ENCODE measurements at places on chromosomes 1 and 21.
A peak's percentile ranks its signal among the peaks of the same experiment; 100 is the strongest.

DNA sequence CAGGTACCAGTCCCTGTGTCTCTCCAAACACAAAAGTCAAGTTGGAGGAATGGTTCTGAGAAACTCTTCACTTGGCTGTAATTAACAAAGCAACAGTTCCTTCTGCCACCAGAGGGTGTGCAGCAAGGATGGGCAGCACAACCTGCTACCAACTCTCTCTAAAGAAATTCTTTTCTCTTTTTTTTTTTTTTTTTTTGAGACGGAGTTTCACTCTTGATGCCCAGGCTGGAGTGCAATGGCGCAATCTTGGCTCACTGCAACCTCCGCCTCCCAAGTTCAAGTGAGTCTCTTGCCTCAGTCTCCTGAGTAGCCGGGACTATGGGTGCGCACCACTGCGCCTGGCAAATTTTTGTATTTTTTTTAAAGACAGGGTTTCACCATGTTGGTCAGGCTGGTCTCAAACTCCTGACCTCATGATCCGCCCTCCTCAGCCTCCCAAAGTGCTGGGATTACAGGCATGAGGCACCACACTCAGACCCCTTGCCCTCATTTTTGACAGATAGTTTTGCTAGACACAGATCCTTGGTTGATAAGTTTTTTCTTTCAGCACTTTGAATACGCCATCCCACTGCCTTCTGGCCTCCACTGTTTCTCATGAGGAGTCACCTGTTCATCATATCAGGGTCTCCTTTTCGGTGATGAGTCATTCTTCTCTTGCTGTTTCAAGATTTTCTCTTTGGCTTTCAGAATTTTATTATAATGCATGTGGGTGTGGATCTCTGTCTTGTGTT is 12.1 kb upstream of the DEGS1 start:
- no peak for DNase-seq

DNA sequence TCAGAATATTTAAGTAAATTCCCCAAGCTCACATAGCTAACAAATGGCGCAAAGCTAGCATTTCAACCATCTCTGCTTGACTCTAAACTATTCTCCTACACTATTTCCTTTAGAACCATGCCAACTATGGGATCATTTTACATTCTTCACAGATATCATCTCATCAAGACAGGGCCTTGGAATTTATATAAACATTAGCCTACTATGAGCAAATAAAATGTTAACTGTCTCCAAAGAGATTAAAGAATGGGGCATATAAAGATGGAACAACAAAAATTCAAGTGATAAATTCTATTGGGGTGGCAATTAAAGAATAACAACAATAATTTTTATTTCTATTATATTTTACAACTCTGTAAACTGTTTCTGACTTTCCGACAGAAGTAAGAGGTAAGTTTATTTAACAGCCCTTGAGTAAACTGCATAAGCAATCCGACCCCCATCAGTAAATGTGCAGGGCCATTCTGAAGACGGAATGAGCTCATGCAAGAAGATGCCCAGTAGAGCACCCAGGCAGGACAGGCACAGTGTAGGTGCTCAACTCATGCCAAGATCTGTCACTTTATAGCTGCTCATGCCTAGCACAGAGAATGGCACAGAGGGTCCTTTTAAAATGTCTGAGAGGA is 261.9 kb downstream of the VAV3 start:
- DNase-seq: no peak

GRCh38 chr1:15443281-15443680 is 5.0 kb downstream of the CTRC start:
- no peak for DNase-seq

- no peak for DNase-seq
Observed at GRCh38 chr21:45235488-45235887, 52.2 kb downstream of the POFUT2 start.

- peak; percentile 60 for DNase-seq
Observed at GRCh38 chr1:193104502-193104906, 710 bp downstream of the GLRX2 start.

- DNase-seq: peak; percentile 92
Observed at GRCh38 chr1:52002038-52002917, 11.8 kb upstream of the RAB3B start.

DNA sequence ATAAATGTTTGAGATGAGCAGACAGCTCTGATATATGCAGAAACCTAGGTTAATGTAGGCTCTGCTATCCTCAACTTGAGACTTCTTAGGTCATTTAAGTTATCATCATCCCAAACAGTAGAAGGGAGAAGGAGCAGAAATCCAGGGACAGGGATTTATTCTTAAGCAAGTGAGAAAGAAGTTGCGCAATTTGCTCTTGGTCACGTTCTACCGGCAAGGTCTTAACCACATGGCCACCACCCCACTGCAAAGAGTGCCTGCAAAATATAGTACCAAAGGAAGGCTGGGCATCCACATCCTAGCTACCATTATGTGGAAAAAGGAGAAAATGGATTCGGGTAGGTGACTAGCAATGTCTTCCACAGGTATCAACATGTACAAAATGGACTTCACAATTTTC is 25.2 kb downstream of the CRNN start:
- DNase-seq: no peak

DNA sequence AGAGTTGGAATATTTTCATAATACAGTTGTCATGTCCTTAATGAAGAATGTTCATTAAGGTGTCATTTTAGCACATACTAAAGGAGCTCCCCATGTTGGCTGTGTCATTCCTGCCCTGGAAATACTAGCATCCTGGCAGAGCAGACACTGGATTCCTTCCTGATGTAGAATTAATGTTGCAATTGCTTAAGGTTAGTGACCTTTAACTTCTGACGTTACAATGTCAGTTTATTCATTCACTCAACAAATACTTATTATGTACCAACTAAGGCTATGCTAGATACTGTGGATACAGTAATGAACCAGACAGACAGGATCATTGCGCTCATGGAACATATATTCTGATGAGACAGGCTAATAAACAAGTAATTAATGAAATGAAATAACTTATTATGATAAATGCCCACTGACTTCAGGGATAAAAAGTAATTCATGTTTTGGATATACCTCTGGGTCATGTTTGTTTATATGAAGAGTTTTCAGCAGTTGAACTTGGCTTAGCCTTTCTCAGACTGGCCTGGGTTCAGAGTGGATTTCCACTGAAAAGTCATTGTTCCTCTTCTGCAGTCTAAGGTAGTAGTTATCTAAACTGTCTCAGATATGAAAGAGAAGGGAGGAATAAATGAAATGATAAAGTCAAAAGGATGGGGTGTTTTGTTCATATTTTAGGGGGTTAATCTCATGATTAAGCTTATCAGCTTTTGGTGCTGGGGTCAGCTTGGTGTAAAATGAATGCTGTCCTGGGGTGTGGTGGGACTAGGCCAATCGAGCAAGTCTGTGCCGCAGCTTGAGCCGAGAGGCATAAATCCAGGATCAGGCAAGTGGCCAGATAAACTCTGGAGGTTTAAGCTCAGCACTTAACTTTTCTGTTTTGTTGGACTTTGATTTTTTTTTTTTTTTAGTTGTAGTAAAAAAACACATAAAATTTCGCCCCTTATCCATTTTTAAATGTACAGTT is 43.3 kb upstream of the KCNQ4 start:
- DNase-seq: no peak

DNA sequence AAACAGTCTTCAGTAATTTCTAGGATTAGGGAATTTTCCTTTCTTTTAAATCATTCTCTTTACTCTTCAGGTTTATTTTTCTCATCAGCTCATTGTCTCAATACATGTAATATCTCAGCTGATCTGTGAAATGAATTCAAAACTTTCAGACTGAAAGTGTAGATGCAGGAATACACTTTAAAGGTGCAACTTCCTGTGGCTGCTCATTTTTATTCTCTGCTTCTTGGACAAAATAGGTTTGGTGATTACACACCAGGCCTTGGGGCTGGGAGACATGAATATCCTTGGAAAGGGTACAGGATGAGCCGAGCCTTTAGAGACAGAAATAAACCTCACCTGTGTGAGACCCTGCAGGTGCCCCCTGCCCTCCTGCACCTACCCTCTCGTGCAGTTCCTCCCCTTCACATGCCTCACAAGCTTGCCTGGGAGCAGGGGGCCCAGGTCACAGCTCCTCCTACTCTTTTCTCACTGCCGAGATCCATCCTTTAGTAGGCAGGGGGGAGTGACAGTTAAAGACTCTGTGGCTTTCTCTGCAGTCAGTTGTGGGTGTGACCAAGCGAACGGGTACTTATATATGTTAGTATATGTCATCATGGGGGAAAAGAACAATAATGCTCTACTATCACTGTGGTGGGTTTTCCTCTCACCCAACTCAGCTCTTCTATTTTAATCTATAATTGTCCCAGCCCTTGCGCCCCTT is 23.6 kb downstream of the XCL2 start:
- DNase-seq: no peak

- peak; percentile 43 for DNase-seq
Observed at GRCh38 chr1:216723274-216723780, at the start of gene ESRRG. Gene ESRRG, minus strand, starts transcription at chr1:216723429. Its CDS starts 130 bp downstream, at chr1:216723299.

DNA sequence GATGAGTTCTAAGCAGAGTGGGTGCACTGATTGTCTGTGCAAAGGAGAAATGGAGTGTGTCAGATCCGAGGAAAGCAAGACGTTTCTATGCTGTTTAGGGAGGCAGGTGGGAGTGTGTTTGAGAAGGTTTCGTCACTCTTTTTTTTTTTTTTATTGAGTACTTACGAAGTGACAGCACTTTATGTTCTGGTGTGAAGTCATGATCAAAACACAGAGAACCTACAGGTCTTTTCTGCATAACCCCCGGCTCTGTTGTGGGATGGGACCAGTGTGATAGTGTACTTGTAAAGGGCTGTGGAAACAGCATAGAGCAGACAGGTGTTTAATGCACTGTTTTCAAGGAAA is 26.7 kb downstream of the MIA3 start:
- DNase-seq: no peak

DNA sequence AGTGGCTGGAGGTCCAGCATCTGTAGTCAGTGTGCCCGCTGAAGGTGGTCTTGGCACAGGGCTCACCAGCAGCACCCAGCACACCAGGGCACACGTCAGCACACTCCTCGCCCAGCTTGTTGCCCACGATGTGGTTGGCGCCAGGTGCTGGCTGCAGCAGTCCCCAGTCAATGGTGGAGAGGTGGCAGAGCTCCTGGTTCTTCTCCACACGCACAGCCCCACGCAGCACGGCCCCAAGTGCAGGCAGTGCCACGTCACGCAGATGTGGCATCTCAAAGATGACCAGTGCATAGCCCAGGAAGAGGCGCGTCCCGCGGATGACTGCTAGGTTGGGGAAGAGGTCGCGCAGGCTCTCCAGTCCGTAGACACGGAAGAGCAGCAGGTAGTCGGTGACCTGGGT is 5.2 kb downstream of the INSRR start:
- no peak for DNase-seq

- no peak for DNase-seq
Observed at GRCh38 chr1:214251354-214251753, 29.6 kb upstream of the SMYD2 start.

DNA sequence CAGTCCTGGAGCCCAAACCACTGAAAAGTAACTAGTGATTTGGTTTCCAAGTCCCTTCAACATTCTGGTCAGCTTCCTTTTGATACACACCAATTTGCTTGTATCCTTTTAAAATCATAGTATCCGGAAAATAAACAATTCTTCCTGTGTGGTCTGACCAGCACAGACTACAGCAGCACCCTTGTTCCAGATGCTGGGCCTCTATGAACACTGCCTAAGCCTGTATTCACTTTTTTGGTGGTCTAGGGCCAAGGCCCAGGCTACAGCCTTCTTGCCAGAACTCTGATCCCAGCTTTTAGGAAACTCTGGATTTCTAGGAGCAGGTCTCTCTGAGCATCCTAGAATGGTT is 801 bp upstream of the DDAH1 start:
- DNase-seq: no peak

DNA sequence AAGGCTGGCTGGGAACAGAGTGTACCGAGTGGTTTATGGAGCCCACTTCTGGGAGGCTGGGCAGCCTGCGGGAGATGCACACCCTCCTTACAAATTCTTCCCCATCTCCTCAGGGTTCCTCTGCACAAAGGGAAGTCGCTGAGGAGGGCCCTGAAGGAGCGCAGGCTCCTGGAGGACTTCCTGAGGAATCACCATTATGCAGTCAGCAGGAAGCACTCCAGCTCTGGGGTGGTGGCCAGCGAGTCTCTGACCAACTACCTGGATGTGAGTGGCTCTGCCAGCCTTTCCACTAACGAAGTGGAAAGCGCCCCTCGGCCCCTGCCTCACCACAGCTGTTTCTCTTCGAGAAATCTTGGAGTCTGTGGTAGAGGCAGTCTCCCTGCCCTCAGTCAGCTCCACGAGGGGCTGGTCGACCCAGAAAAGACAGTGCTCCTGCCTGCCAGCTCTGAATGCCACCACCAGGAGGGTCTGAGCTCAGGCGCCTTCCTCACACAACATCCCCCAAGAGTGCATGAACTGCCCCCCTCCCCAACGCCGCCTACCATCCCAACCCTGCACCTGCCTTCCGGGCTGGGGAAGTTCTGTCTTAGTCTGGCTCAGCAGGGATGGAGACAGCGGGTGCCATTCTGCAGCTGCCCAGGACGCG is 31.8 kb downstream of the PROK1 start:
- no peak for DNase-seq

- DNase-seq: peak; percentile 4
Observed at GRCh38 chr1:81340239-81340638, 460.5 kb upstream of the ADGRL2 start.

- DNase-seq: peak; percentile 62
Observed at GRCh38 chr1:59678493-59679228, 136.1 kb upstream of the HOOK1 start.

DNA sequence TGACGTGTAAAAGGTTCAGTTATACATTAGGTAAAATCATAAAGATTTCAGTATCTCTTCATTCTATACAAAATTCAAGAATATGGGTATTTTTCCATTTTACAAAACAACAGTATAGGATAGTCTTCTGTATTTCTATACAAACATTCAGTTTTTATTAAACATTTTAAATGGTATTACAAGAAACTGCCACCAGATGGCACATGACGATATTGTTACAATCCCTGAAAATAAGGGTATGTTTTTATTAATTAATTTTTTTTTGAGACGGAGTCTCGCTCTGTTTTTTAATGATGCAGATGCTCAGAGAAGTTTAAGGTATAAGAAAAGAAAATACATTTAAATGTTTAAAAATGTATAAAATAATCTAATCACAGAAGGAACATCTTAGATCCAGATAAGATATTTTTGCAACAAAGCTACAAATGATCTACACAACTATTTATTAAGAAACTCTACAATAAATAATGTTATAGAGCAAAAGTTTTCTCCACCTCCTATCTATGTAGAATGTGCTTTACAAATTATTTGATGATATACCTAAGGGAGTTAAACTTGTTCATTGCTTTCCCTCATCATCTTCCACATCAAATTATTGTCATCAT is 23.5 kb upstream of the RSBN1 start:
- peak; percentile 73 for DNase-seq

GRCh38 chr21:25637851-25638659 is 1.0 kb upstream of the JAM2 start:
- no peak for DNase-seq

GRCh38 chr1:201104141-201104540 is 8.1 kb downstream of the CACNA1S start:
- DNase-seq: no peak
